NCI-H1436 (cell line): ENCODE measurements at places on chromosomes 1 and 21.
A peak's percentile ranks its signal among the peaks of the same experiment; 100 is the strongest.

DNA sequence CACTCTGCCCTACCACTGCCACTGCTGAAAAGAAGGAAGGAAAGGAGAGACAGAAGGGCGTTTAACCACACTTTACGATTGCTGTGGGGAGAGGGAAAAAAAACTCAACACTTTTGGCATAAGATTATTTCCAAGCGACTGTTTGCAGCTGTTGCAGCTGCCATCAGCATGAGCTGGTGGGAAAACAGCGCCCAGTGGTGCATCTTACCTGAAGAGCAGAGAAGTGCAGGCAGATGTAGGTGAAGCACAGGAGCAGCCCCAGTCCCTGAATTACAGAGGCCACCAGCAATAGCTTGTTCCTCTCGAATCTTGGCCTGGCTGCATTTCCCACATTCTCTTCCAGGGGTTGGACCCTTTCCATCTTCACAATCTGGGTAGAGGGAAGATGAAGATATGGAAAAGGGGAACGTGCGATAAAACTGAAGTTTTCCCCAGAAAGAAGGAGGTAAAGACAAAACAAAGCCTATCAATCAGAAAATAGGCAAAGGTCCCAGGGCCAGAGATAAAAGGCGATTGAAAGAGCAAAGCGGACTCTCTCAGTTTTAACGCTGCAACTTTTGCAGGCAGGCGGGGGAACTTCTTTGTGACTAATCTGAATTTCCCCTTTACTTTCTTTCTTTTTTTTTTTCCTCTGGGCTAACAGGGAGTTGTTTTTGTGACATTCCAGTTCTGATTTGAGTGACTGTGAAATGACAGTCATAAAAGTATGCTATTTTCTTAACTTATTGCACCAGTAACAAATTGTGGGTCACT is at the start of gene TNFSF4:
TNFSF4 (minus strand) TSS at position 516 of the 753 bp plus-strand sequence; CDS start at position 361, 155 bp downstream.
- no peak for DNase-seq

- no peak for DNase-seq
Measured at GRCh38 chr1:243253926-243254232, 1.2 kb downstream of the CEP170 start.

GRCh38 chr1:75548721-75549480 is 62.0 kb downstream of the SLC44A5 start:
- DNase-seq = no peak

DNA sequence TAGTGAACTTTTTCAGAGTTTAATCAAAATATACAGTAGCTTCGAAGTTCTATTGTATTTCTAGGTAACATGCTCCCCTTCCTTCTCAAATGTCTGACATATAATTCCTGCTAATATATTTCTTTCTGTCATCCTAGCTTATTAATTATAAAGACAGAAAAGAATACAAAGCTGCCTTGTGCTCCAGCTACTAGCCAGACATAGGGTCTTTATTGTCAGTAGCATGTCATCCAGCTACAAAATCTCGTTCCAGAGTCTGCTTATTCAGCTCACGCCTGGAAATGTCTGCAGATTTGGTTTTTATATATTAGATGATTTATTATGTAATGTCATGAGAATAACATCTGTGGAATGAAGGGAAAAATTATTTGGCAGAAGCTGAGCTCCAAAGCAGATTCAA is 1102.8 kb downstream of the BRINP3 start:
- no peak for DNase-seq

DNA sequence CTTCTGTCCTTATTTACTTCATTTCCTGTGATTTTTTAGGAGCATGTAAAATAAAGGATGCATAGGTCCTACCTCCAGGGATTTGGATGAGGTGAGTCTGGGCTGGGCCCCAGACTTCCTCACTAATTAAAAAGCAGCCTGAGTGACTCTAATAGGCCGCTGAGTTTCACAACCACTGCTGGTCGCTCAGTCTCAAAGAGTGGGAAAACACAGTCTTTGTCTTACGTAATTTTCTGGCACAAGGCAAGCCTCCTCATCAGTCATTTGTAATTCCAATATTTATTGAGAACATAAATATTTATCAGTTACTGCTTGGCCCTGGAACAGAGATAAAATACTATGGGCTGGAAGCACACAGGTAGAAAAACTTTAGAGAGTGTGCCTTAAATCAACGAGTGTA is 195.4 kb upstream of the RUNX1 start:
- DNase-seq = no peak

DNA sequence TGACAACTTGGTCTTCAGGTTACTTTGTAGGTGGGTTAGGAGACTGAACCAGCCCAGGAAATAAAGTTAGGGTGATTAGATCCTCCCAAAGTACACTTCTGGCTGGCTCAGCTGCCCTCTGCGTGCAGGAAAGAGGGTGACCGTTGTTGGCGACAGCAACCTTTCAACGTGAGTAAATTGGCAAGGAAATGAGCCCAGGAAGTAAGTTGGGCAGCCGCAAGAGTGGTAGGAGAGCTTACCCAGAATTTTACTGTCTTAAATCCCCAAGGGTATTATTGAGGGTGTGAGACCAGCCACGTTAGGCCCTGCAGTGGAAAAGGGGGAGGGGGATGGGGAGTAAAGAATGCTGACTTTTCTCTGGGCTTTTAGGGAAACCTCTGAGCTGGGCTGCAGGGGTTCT is 1.6 kb downstream of the TENT5C start:
- DNase-seq = no peak

- peak; percentile 92 for DNase-seq
Measured at GRCh38 chr1:209926045-209926444, 12.0 kb upstream of the SYT14 start.

- no peak for DNase-seq
Measured at GRCh38 chr1:12622506-12622905, 4.5 kb upstream of the DHRS3 start.

GRCh38 chr1:58104960-58105359 is 441.6 kb downstream of the OMA1 start:
- DNase-seq = no peak

- DNase-seq = no peak
Measured at GRCh38 chr1:154962156-154962749, 671 bp upstream of the PYGO2 start.

- no peak for DNase-seq
Measured at GRCh38 chr1:174200746-174201145, 41.4 kb downstream of the RABGAP1L start.

DNA sequence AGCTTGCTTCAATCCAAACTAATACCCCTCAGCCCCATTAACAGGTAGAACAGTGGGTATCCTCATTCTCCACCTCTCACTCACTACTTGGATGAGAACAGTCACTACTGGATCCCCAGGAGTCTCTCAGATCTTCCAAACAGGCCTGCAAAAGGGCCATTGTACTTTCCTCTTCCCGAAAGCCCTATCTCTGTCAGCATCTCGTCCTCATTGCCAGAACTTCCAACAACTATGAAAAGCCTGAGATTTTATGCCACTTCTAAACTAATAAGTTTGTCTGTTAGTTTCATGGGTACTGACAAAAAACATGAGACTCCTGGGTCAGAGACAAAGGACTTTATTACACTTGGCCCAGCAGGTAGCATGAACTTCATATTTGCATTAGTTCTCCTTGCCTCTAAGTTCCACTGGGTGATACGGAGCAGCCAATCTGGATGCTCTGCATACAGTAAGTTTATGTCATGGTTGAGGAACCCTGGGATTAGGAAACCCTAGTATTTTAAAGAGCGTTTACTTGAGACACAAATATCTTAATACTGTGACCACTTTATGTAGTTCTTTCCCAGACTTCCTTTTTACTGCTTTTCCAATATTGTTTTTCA is 38.1 kb downstream of the VANGL2 start:
- no peak for DNase-seq

GRCh38 chr1:72397786-72398185 is 115.4 kb upstream of the NEGR1 start:
- DNase-seq = peak; percentile 2

DNA sequence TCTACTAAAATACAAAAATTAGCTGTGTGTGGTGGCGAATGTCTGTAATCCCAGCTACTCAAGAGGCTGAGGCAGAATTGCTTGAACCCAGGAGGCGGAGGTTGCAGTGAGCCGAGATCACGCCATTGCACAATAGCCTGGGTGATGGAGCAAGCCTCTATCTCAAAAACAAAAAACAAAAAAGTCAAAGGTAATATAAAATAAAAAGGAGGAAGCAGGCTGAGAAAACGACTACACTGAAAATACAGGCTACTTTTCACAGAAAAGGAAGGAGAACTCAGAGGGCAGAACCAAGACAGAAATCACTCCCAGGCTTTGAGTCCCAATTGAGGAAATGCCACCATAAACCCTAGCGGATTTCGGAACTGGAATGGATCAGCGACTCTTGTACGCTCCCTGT is 5.9 kb upstream of the A3GALT2 start:
- DNase-seq = no peak

DNA sequence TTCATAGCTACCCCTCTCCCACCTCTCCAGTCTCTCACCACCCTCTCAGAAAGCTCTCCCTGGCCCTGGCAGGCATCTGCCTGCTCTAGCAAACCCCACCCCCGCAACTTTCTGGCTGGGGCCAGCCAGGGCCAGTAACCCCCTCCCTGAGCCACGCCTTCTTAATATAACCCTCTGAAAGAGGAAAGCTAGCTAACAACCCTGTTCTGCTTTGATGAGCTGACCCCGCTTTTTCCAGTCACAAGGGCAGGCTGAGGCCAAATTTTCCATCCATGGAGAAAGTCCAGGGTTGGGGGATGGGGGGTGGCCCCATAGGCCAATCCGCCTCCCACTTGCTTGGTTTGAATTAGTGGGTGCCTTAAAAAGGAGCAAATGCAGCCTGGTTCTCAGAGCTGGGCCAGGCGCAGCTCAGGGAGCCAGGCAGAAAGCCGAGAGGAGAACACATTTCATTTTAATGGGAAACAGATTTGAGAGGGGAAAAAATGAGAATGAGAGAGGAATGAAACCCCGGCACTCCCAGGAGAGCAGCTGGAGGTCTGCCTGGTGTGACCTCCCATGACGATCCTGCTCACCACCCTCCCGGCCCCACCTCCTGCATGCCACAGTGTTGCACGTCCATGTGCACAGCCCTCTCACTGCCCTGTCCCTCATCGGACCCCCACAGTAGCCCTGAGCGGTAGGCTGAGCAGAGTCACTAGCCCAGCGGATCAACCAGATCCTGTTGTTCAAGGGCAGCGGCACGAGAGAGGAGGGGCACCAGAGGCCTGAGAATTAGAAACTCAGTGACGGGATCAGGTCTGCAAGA is 62.3 kb downstream of the OPTC start:
- no peak for DNase-seq

GRCh38 chr1:213326281-213327016 is 275.4 kb downstream of the RPS6KC1 start:
- DNase-seq = no peak

DNA sequence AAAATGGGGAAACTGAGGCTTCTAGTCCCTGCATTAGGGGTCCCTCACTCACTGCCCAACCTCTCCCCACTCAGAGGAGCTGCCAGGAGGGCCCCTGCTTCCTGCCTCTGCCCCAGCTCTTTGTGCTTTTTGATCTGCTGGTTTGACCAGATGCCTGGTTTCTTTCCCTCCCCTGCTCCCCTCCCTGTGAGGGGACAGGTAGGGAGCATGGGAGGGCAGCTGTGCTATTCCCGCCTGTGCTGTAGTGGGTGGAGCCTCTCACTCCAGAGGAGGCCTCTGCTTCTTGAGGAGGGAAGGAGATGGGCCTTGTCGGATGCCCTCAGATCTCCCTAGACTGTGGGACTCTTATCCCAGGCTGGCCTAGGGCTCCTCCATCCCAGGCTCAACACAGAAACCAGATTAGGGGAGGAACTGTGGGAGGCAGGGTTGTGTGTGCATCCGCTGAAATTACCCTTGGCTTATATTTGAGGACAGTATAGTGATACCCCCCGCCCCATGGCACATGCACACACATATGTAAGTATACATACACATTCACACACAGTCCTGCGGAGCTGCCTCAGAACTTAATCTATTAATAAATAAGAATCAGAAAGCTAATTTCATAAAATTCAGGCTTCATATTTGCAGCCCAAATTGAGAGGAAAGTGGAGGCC is 4.6 kb downstream of the BOLA1 start:
- no peak for DNase-seq

- no peak for DNase-seq
Measured at GRCh38 chr1:26986658-26987057, 6.8 kb upstream of the TRNP1 start.

DNA sequence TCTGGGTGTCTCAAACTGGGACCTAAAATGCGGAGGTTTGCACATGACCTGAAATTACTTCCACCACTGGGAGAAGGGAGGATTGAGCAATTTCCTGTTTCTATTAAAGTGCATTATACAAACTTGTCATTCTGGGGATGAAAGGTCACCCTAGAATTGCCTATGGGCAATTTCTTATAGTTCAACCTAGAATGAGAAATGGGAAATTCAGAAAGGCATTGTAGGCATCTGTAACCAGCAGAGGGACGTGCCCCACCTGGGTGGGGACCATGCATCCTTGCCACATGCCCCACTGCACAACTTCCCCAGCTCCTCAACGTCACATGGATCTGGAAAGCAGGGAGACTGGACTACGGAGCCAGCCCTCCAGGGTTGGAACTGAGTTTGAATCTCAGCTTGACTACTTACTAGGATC is 47.0 kb downstream of the MRPL39 start:
- no peak for DNase-seq

GRCh38 chr1:143665606-143666005 is 306.2 kb downstream of the FAM72C start:
- DNase-seq = no peak

GRCh38 chr21:42694751-42695696 is 41.6 kb downstream of the PDE9A start:
- DNase-seq = no peak

- no peak for DNase-seq
Measured at GRCh38 chr1:97926017-97926708, 5.3 kb upstream of the DPYD start.

DNA sequence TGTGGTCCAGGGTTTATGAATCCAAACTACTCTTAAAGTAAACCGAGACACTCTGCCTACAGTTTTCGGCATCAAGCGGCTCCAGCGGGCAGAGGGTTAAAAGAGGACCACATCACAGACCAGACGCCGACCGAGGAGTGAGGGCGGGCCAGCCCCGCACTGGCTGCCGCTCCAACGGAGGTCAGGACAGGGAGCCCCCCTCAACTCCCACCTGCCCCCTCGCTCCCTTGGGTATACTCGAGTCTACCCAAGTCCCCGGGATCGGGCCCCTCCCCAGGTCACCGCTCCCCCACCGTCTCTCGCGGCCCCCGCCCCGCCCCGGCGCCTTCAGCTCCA is 312 bp downstream of the ARNT start:
- DNase-seq = peak; percentile 71

- no peak for DNase-seq
Measured at GRCh38 chr21:35046880-35047229, 2.2 kb downstream of the RUNX1 start.

DNA sequence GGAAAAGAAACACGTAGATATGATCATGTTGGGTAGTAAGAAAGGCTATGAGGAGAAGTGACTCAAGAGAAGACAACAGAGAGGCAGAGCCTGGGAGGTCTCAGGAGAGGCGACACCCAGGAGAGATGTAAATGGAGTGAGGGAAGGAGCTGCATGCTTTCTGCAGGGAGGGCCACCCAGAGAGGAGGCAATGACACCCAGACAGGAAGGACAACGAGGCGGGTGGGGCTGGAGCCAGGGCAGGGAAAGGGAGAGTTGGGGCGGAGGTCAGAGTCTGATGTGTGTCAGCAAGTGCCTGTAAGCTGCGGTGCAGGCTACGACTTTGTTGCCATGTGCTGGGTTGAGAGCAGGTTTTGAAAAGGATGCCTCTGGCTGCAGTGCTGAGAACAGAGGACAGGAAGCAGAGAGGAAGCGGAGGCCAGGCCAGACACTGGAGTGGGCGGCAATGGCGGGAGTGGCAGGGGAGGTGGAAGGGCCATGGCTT is 31.3 kb downstream of the SLC1A7 start:
- DNase-seq = no peak
